ENCODE measurements at places on chromosomes 1 and 21.
A peak's percentile ranks its signal among the peaks of the same experiment; 100 is the strongest.

DNA sequence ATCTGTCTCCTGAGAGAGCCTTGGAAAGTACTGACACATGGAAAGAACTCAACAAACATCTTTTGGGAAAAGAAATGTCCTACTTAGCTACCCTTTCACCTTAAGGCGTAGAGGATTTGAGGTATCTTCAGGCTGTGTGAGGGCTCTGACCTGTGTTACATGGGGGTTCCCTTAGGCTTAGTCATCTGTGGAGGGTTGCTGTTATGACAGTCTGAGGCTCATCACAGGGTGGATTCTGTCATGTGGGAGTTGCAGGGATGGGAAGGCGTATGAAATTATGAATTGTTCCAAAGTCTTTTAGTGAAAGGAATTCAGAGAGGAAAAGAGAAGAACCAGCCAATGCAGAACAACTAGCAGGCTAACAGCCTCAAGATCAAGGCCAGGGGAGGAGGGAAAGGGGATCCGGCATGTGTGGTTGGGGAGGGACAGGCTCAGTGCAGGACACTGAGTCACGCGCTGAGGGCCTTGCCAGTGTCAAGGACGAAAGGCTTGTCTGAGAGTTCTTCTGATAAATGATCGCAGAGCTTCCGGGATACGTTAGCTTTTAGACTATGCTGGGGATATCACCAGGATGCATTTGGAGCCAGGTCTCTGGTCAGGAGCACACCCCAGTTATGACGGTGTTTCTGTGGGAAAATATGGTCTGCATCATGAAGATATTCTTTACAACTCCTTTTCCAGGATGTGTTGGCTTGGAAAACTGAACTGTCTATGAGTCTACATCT, 24.6 kb upstream of the PLA2G2C start:
- DNase-seq, result no peak

GRCh38 chr1:70659891-70660290, 248.8 kb downstream of the CTH start:
- no peak for DNase-seq

GRCh38 chr1:247102381-247102780, 1.8 kb downstream of the ZNF669 start:
- no peak for DNase-seq

DNA sequence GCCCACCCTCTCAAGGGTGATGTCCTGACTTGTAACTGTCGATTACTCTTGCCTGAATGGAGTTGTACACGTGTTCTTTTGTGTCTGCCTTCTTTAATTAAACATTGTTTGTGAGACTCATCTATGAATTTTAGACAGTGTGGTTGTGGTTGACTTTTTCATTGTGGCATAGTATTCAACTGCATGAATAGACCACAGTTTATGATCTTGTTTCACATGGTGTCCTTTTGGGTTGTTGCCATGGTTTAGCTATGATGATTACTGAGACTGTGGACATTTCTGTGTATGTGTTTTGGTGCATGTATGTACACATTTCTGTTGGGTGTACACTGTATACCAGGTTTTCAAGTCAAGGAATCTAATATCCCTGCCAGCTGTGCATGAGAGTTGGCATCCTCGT, 30.1 kb downstream of the PRMT2 start:
- DNase-seq, result no peak

DNA sequence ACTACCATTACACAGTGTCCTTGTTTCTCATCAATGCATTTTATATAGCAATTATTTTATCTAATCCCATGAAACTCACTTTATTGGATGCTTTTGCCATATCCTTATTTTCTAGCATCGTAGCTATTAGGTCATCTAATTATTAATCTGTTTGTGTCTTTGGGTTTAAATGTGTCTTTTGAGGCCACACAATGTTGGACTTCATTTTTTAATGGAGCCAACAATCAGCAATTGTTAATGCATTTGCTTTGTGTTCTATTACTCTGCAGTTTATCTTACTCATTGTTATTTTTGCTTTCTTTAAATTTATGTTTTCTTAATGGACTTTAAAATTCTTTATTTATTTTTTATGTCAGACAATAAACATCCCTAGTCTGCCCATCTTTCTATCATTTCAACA, 1.8 kb upstream of the HSD11B1 start:
- DNase-seq, result no peak

- DNase-seq, result no peak
Measured at GRCh38 chr1:22488319-22488718, 36.7 kb downstream of the ZBTB40 start.

- DNase-seq, result no peak
Measured at GRCh38 chr1:244297616-244298015, 154.1 kb downstream of the ADSS2 start.

DNA sequence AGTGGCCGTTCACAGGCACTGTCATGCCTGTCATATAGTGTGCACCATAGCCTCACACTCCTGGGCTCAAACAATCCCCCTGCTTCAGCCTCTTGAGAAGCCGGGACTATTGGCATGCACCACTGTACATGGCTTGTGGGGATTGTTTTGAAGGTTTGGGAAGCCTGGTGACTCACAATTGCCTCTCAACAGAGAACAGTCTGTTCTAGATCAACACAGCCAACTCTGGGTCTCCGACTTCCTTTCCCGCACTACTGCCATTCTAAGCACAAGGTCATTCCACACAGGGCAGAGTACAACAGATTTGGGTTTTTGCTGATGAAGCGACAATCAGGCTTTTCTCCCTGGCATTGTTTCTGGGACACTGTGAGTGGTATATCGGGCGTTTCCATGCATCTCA, 15.5 kb upstream of the AHCTF1 start:
- DNase-seq, result no peak

DNA sequence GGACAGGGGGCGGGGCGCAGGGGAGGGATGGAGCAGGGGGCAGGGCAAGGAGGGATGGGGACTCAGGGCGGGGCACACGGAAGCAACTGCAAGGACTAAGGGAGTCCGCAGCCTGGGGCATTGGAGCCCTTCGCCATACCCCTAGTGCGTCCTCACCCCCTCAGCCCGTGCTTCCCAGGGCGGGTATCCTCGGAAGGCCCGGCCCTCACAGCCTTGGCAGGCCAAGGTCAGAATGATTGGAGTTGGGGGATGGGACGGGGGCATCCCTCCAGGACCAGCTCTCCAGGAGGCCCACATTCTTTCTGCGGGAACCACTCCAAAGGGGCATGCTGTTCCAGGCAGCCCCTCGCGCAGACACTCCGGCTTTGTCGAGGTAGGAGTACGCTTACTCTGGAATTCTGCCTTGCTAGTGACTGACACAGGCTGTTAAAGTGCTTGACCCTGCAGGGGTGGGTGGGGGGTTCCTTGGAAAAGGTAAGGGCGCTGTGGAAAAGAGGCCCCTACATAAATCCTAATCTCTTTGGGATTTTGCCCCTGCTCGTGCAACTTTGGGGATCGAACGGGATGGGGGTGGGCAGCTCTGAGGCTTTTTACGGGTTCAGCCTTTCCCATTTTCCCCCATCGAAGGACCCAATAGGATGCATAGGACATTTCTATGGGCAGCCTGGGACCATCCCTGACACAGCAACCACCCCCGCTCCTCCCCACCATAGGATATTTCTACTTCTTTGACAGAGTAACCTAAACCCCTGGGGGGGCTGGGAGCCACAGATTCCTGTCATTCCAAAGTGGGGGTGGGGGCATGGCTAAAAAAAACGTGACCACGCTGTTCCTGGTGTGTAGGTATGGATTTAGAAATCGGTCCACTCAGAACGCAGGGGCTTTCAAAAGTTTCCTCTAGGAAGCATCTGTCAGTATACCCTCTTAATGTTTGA, 738 bp upstream of the TRIM11 start:
- DNase-seq, result no peak

GRCh38 chr21:44478124-44478800, 23.0 kb downstream of the LRRC3 start:
- no peak for DNase-seq

DNA sequence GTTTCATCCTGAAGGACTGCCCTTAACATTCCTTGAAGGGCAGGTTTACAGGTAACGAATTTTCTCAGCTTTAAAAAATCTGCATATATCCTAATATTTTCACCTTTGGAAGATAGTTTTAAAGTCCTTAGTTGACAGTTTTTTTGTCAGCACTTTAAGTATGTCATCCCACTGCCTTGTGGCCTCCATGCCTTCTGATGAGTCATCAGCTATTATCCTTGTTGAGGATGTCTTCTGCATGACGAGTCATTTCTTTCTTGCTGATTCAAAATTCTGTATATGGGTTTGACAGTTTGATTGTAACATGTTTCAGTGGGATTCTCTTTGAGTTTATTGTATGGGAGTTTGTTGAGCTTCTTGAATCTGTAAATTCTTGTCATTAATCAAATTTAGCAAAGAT, 500.6 kb downstream of the DISC1 start:
- DNase-seq, result no peak

DNA sequence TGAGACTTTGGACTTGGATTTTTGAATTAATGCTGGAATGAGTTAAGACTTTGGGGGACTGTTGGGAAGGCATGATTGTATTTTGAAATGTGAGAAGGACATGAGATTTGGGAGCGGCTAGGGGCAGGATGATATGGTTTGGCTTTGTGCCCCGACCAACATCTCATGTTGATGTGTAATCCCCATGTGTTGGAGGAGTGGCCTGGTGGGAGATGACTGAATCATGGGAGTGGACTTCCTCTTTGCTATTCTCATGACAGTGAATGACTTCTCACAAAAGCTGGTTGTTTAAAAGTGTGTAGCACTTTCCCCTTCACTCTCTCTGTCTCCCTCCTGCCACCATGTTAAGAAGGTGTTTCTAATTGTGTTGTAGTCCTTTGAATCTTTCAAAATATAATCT, 9.3 kb upstream of the PHGDH start:
- peak; percentile 21 for DNase-seq

DNA sequence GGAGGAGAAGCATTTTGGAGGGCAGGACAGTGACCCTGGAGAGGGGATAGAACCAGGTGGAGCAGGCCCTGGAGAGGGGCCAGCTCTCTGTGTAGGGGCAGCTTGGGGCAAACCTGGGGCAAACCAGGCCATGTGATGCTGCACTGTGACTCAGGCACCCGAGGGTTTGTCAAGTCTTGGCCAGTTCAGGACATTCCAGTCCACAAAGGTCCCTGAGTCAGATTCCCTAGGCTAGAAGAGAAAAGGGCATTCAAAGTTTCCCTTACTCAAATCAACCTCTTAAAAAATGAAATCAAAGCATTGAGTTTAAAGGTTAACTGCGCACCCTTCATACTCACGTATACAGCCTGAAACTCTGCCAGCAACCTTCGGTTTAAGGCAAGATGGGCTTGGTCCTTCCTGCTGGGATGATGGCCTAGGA, 25.2 kb upstream of the PLA2G2C start:
- DNase-seq, result no peak

DNA sequence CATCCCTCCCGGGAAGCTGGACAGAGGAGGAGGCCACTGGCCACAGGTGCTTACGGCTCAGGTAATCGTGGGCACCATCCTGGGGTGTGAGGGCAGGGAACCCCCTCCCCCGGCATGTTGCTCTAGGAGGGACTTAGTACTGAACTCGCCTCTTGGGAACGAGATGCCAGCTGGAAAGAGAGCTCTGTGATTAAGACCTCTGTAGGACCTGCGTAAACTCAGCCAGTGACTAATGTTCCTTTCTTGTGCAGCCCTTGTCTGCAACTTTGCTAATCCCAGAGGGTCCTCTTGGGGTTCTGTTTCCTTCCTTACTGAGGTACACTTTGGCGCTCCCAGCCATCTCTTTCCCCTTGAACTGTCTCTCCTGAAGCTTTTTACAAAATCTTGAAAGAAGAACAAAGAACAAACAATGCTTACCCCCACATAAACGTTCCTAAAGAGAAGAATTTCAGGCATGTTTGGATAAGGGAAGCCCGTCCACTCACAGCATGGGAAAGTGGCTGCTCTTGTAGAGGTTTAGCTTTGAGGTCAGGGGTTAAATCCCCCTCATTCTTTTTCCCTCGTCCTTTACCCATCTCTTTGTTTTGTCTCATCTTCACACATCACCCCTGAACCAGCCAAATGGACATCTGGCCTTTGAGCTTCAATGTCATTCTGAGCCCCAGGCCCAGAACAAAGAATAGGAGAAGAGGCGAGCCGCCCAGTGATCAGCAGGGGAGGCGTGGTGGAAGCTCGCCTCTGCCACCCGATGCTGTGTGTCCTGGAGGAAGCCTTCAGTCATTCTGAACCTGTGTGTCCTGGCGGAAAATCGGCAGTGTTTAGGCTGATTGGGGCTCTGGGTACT, 37.4 kb downstream of the CITED4 start:
- DNase-seq, result no peak

DNA sequence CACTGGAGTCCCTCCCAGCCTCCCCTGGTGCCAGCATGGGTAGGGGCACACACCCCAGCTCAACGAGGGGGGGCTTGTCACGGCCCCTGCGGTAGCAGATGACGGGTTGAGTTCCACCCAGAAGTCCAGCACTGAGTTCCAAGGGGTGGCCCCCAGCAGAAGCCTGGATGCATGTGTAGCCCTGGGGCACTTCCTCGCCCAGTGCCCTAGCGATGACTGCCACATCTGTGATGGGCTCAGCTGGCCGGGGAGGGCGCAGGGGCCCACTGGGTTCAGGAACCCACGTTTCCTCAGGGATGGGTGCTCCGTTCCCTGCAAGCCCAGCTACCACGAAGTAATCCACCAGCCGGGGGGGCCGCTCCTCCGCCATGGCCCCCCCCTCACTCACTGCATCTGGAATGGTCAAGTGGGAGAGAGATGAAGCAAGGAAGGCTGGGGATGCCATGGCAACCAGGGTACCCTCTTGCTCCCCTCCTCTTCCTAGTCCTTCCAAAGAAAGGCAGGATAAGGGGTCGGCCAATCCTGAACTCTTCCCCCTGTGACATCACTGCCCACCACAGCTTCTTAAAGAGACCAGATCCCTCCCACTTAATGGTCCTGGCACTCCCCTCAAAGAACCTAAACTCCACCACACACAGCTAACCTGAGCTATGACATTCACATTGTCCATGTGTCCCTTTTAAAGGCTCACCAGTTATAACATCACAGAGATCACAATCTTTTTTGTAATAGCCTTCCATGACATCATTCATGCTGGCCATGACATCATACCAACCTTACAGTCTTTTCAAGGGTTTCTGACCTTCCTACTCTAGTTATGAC, 2.3 kb downstream of the DENND4B start:
- no peak for DNase-seq

GRCh38 chr1:4611563-4612341, 42.7 kb upstream of the AJAP1 start:
- DNase-seq, result no peak

DNA sequence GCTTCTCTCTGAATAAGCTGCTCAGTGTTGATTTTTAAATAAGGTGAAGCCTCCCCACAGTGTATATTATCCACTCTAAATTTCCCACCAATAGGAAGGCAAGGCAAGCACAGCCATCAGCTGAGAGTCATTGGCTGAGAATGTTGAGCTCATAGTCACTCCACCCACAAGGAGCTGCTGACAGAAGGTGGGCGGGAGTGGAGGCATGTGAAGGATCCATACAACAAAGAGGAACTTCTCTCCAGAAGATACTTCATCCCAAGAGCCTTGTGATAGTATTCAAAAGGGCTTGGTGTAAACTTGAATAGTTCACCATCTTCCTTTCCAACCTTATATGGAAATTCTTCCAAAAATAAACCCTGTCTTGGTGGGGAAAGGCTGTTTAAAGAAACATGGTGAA, 42.8 kb downstream of the SAMD13 start:
- no peak for DNase-seq

Measured in skin of body (tissue), 3 donors.